ENCODE measurements at places on chromosomes 11 and 22. TPM values are rescaled to one million over a fixed set of nuclear protein-coding genes. Genes with fewer than 3 reads are reported as not detected.

The OR4C12 gene
- not detected for total RNA-seq

GRCh38 chr11:1862588-1863351, 9.9 kb downstream of the LSP1 start:
- no peak overlapping the region for H3K27ac ChIP-seq
- no peaks in the 10 kb centered on the region for H3K27me3 ChIP-seq
- H3K36me3 ChIP-seq: no peaks in the 10 kb centered on the region
- no peak overlapping the region for H3K4me3 ChIP-seq

The LRRC75B gene
- total RNA-seq: 17.6 TPM

DNA sequence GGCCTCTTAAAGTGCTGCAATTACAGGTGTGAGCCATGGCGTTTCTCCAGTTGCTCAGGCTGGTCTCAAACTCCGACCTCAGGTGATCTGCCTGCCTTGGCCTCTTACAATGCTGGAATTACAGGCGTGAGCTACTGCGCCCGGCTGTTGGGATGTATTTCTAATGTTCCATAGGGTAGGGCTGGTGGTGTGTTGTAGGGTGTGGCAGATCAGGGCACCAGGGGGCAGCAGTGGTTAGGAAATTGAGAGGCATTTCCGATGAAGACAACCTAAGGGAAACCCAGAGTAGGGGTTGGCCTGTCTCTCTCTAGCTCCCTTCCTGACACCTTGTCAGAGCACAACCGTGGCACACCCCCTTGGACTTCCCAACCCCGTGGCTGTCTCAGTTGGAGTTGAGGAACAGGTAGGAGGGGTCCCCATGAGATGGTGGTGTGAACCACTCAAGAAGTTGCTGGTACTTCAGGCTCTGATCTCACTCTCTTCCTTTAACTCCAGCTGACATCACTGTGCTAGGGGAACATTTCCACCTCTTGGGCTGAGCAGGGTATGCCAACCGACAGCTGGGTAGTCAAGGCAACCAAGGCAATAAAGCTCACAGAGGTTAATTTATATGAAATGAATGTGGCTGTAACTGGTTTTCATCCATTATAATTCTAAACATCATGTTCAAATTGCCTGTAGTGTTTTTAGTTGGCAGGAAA, 33.0 kb downstream of the YWHAH start:
- no peaks in the 10 kb centered on the region for H3K36me3 ChIP-seq
- H3K4me3 ChIP-seq: no peak overlapping the region
- H3K27ac ChIP-seq: no peak overlapping the region
- peak; percentile 94 for DNase-seq
- H3K27me3 ChIP-seq: no peaks in the 10 kb centered on the region
- H3K4me1 ChIP-seq: no peaks in the 10 kb centered on the region

DNA sequence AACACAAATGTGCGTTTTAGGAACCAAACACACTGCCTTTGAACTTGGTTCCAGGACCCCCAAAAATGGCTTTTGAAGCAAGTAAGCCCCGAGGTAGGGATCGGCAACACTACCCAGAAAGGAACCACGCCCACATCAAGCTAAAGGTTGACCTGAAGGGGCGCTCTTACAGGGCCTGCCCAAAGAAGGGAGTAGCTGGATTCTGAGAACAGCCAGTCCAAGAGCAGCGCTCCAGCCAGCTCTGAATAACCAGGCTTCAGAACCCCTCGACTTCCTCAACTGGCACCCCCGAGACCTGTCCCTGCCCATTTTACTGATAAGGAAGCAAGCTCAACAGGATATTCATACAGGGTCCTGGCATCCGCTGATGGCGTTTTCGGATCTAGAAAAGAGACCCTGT, 18.9 kb upstream of the MOB2 start:
- H3K36me3 ChIP-seq: no peaks in the 10 kb centered on the region
- no peak overlapping the region for H3K27ac ChIP-seq
- H3K4me3 ChIP-seq: no peak overlapping the region
- DNase-seq: peak; percentile 51
- peaks cover 8% of the 10 kb centered on the region for H3K4me1 ChIP-seq

DNA sequence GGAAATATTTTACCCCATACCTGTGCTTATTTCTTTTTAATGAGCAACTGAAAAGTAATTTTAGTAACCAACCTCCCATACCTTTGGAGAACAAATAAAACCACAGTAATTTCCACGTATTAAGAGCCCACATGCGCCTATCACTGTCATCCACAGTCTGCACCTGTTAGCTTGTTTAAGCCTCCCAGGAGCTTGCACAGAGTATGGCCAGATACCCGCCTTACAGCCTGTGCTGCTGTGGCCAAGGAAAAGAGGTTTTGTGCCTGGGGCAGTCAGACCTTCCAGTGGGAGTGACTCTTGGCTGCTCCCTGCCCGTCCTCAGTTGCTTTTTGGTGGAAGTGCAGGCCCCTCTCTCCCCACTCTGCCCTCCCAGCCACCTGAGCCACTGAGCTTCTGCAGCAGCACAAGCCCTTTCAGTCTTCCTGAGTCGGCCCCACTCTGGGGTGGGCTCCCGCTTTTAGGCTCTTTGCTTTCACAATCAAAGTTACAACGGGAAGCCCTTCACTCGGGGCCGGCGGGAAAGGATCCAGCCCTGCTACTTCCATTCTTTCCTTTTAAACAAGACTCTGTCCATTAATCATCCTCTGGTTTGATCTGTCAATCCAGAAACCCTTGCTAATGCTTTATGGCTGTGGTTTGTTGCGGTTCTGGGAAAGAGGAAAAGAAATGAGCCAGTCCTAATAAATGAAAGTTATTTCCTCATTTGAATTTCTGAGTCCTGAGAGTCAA, 308.8 kb downstream of the TBC1D22A start:
- no peak for DNase-seq
- peaks cover 9% of the 10 kb centered on the region for H3K36me3 ChIP-seq
- no peak overlapping the region for H3K4me3 ChIP-seq
- no peak overlapping the region for H3K27ac ChIP-seq
- H3K4me1 ChIP-seq: 0 out of 2 replicates have a peak, but pooled peaks cover 3% of the 10 kb centered on the region

DNA sequence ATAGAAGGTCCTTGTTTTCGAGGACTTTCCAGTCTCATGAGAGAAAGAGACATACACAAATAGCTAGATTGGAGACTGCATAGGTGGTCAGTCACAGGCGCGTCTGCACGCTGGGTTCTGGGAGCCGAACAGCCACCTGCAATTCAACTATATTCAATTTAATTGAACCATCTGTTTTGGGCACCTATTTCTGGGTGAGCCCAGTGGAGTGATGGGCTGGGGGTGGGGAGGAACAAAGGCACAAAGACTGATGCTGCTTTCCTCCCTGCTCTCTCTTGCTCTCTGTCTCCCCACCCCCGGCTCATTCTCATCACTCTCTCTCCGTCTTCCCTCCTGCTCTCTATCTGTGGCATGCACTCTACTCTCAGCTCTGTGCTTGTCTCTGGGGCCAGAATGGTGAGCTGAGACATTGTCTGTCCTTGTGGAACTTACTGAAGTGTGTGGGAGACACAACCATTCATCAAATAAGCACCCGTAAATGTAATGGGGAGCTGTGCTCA, 48.1 kb upstream of the B3GAT1 start:
- H3K27ac ChIP-seq: no peak overlapping the region
- peaks cover 18% of the 10 kb centered on the region for H3K27me3 ChIP-seq
- H3K4me1 ChIP-seq: peaks cover 19% of the 10 kb centered on the region

The SORL1 gene
- total RNA-seq: 78.1 TPM

DNA sequence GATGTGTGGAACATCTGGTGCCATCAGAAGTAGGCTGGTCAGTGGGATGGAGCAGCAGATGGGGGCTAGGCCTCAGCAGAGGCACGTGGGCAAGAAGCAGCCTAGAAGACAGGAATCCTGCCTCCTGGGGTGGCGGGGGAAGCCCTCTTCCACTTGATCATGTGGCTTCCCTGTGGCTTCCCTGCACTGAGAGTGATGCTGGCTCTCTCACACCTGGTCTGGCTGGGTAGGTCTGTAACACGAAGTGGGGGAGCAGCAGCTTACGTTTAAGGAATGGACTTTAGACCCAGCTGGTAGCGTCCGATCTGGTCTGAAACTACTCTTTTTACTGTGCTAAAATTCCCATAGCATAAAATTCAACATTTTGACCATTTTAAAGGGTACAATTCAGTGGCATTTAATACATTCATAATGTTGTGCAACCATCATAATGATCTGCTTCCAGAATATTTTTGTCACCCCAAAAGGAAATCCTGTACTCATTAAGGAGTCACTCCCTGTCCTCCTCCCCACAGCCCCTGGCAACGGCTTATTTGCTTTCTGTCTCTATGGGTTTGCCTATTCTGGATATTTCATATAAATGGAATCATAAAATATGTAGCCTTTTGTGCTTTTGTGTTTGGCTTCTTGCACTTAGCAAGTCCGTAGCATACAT, 21.7 kb downstream of the PTPN5 start:
- peaks cover 43% of the 10 kb centered on the region for H3K4me1 ChIP-seq
- no peak overlapping the region for H3K4me3 ChIP-seq
- no peak overlapping the region for H3K27ac ChIP-seq
- DNase-seq: peak; percentile 53

GRCh38 chr11:117909611-117910382, 19.4 kb downstream of the TMPRSS13 start:
- no peak overlapping the region for H3K27ac ChIP-seq
- no peak for DNase-seq
- no peak overlapping the region for H3K4me3 ChIP-seq

The TSGA10IP gene
- total RNA-seq: 4.1 TPM

DNA sequence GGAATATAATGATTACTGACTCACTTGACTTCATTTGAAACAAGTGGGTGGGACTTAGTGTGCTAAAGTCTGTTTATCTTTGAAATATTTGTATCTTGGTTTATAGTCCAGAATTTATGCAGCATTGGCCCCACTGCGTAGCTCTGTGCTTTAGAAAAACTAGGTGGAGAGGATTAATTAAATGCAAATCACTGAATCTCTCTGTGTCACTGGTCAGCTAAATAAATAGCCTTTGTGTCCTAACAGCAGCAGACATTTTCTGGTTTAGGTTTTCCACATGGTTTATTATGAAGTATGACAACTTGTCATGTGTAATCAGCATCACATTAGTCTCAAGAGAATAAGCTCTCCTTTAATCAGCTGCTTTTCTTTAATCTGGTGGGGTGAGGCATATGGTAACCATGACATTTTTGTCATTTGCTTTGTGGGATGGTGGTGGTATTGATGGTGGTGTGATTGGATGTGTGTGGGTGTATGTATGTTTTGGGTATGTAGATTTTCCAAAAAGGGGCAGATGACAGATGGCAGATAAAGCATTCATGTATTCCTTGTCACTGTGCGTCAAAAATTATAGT, 33.9 kb downstream of the BCL2L13 start:
- H3K36me3 ChIP-seq: peaks cover 4% of the 10 kb centered on the region
- no peaks in the 10 kb centered on the region for H3K27me3 ChIP-seq
- no peaks in the 10 kb centered on the region for H3K4me1 ChIP-seq
- no peak for DNase-seq
- no peak overlapping the region for H3K27ac ChIP-seq
- H3K4me3 ChIP-seq: no peak overlapping the region

GRCh38 chr11:1205987-1206331, 16.9 kb upstream of the MUC5B start:
- H3K27ac ChIP-seq: no peak overlapping the region
- no peaks in the 10 kb centered on the region for H3K4me1 ChIP-seq
- DNase-seq: peak; percentile 7
- H3K4me3 ChIP-seq: no peak overlapping the region
- H3K36me3 ChIP-seq: peaks cover 9% of the 10 kb centered on the region

- H3K36me3 ChIP-seq: no peaks in the 10 kb centered on the region
- no peak for DNase-seq
- no peak overlapping the region for H3K27ac ChIP-seq
- peaks cover 14% of the 10 kb centered on the region for H3K4me1 ChIP-seq
- no peak overlapping the region for H3K4me3 ChIP-seq
These were observed 22.2 kb downstream of the LIF start for GRCh38 chr22:30224161-30224857.

- no peak overlapping the region for H3K4me3 ChIP-seq
- H3K36me3 ChIP-seq: peaks cover 3% of the 10 kb centered on the region
- H3K27ac ChIP-seq: no peak overlapping the region
- no peak for DNase-seq
These were observed 6.5 kb downstream of the OOSP1 start for GRCh38 chr11:59944720-59945119.
